Hypothalamus (tissue), 51 donors: ENCODE measurements at places on chromosomes 6 and 20.

- no peak for DNase-seq
These were observed 77.8 kb downstream of the NCR2 start for GRCh38 chr6:41413250-41413649.

DNA sequence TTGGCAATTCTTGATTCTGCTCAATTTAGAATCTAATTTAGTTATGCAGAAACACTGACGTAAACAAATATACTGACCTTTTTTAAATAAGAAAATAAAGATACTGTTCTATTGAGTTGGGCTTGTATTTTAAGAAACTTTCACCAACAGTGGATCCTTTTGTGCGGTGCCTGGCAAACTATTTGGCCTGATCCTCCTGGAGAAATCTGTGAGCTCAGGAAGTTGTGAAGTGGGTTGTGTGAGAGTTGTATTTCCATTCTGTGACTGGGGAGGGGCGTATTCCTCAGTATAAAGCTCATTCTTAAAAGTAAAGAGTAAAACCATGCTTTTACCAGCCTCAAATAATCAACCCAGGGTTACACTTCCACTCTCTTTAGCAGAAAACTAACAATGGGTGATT is 85.6 kb downstream of the SEL1L2 start:
- DNase-seq, result no peak

DNA sequence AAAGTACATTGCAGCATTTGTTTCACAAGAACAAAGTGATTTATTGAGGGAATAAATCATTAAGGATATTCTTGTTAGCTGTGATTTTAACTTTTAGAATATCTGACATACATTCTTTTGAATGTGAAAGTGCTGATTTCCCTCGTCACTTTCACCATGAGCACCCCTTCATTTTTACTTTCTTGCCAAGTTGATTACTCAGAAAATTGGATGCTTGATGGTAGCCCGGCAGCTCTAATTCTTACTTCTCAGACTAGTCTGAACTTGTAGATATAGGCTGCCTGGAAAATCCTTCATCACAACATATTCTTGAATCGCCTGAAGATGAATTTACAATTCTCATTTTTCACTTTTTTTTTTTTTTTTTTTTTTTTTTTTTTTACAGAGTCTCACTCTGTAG is 147.1 kb upstream of the SMLR1 start:
- no peak for DNase-seq

- no peak for DNase-seq
These were observed 36.0 kb downstream of the ANKS1A start for GRCh38 chr6:34924831-34925625.

DNA sequence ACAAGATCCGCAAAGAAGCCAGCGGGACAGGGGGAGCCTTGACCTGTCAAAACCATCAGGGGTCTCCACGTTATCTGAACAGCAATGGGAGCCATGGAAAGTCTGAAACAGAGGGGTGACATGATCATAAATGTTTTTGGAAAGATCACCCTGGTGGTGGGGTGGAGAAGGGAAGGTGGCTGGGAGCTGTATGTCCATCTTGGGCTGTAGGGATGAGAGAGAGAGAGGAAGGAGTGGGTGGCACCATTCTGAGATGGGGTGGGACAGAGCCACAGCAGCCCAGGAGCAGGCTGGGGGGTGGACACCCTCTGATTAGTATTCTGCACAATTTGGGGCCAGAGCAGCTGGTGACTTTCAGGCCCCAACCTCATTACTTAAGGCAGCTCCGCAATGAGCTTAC is 30.1 kb downstream of the ANKRD60 start:
- no peak for DNase-seq

DNA sequence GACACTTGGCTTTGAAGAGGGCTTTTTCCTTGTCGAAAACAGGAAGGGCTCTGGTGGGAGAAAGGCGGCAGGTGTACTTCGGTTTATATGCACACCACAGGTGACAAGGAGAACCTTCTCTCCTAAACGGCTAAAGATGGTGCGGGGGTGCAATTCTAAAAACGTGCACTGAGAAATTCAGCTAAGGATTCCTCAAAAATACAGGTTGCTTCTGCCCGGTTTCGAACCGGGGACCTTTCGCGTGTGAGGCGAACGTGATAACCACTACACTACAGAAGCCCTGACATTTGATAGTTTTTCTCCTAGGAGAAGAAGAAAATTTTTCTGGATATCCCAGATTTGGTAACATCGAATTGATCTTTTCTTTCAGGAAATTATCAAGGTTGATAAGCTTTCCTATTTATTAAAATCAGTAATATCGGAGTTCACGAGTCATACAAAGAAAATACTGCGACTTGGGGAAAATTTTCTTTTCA is 32.0 kb downstream of the POM121L2 start:
- no peak for DNase-seq
